ENCODE measurements at places on chromosomes 2 and 18. TPM values are rescaled to one million over a fixed set of nuclear protein-coding genes. Genes with fewer than 3 reads are reported as not detected.

Gene MALL
- 1.2 TPM for total RNA-seq

Gene BMP10
- total RNA-seq: not detected

Gene CFAP221
- not detected for total RNA-seq

Gene LYPD1
- 29.3 TPM for total RNA-seq

Gene FTCDNL1
- total RNA-seq: 1.5 TPM

Gene IL36A
- total RNA-seq: not detected
